NCI-H2107 (cell line): ENCODE measurements at places on chromosomes 3 and 15.

DNA sequence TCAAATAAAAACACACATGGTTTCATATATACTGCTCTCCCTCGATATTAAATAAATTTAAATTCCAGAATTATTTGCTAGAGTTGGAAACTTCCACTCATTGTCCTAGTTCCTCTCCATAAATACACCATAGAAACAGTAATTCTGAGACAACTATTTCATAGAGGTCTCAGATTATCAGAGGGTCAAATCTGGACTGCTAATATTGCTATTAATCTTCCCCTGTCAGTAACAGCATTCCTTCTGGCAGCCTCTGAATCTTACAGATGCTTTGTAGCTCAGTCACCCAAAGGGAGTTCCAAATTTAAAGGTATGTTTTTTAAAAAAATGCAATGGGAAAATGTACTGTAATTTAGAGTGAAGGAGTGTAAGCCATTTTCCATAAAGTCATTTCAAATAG lies 428.8 kb downstream of the PYDC2 start:
- no peak for DNase-seq

- no peak for DNase-seq
Measured at GRCh38 chr3:188901126-188901525, 270.6 kb upstream of the TPRG1 start.

- DNase-seq = no peak
Measured at GRCh38 chr3:105979961-105980360, 111.1 kb upstream of the CBLB start.

DNA sequence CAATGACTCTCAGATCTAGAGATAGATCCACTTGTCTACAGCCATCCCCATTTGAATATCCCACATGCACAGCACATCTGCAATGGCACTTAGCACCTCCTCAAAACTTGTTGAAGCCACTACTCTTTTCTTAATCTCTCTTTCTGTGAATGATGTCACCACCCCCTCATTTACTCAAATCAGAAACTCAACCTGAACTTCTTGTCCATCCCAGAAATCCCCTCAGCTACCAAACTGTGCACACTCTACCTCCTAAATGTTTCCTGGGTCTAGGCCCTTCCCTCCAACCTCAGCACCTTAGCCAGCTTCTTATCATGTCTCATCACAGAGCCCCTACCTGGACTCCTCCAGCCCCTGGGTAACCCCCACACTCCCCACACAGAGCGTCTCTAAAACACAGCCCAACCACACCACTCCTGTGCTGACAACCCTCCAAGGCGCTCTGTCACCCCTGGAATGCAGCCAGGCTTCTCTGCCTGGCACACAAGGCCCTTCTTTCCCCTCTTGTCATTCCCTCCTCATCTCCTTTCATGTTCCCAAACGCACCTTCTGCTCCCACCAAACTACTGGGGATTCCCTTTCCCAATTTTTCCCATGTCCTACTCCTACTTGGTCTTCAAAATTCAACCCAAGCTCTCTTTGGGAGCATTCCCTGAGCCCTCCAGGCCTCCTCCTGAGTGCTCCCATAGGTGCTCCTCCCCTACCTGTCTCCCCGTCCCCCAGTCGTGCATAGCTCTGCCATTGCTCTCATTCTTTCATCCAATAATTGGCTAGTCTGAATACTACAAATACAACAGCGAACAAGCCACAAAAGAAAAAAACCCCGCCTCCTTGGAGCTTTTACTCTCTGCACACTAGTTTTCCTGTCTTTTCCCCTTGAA lies 39.8 kb upstream of the ZBTB38 start:
- no peak for DNase-seq

DNA sequence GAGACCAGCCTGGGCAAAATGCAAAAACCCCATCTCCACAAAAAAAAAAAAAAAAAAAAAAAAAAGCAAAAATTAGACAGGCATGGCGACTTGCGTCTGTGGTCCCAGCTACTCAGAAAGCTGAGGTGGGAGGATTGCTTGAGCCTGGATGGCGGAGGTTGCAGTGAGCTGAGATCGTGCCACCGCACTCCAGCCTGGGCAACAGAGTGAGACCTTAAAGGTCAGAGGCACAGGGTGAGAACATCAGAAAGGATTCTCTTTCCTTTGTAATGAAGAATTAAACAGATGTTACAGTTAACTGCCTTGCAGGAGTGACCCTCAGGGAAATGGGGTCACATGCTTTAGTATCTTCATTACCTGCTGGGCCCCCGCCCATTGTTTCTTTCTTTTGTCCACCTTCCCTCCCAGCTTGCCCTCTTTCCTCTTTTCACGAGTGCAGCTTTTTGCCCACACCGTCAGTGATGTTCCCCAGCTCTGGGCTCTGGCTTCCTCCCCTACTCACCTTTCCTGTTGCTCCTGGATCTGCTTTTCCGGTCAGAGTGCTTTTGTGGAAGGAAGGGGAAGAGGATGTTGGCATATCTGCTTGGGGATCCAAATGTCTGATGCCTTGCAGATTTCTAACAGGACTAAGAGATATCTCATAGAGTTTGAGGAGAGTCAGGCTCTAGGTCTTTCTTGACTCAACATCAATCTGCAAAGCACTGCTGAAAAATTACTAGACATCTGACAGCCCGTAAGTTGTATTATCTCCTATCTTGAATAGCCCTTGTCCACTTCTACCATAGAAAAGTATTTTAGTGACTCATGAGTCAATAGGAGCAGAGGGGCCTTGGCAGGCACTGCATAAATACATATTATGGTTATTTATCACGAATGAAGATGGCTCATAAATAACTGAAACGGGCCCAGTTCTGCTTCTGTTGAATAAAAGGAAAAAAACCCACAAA lies 35.6 kb upstream of the NDUFB4 start:
- no peak for DNase-seq

DNA sequence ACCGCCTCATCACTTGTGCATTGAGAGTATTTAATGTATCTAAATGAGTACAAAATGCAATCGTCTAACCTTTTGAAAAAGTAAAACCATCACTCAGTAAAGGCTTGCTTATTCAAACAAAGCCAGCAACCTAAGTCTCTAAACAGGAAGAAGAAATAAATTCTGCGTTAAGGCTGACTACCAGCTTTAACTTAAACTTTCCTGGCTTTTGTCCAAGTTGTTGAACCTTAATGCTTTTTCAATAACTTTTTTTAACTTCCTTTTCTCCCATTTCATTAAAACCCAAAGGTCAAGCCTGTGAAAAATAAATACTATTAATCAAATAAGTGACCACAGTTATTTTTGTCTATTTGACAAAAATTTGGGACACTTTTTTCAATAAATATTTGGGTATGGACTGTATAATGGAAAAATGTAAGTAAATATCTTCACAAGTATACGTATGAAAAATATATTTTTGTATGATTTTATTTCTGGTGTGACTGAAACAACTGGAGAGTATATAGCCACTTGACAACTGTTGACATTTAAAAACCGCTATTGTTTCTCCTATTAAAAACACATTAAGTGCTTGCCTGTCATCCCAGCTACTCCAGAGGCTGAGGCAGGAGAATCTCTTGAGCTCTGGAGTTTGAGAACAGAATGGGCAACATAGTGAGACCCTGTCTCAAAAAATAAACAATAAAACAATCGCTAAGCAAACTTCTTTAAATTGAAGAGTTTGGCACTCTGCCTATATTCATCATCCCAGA lies 2.9 kb downstream of the KLHL24 start:
- DNase-seq = no peak

GRCh38 chr3:87801409-87801808 lies 257.4 kb downstream of the CGGBP1 start:
- no peak for DNase-seq

- no peak for DNase-seq
Measured at GRCh38 chr3:45599424-45599886, 4.9 kb downstream of the LIMD1 start.

- no peak for DNase-seq
Measured at GRCh38 chr15:68175526-68175925, 29.6 kb downstream of the CALML4 start.

GRCh38 chr3:19757773-19758172 lies 176.2 kb downstream of the EFHB start:
- no peak for DNase-seq

- DNase-seq = no peak
Measured at GRCh38 chr3:119330181-119330580, 36.0 kb downstream of the ARHGAP31 start.

DNA sequence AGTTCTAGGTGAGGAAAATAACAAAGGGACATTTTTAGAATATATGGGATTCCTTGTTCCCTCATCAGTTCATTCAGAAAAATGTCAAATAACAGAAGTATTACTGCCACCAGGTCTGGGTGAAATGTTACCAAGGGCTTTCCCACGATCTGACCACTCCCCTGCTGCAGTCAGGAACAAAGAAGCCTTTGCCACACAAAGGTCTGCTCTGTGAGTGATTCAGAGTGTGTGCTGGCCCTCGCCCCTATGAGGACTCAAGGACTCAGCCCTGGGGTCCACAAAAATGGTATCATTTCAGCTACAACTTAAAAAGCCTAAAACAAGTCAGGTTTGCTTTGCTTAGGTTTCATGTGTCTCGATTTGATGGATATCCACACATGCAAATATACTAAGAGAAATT lies 5.0 kb downstream of the MKRN3 start:
- no peak for DNase-seq

DNA sequence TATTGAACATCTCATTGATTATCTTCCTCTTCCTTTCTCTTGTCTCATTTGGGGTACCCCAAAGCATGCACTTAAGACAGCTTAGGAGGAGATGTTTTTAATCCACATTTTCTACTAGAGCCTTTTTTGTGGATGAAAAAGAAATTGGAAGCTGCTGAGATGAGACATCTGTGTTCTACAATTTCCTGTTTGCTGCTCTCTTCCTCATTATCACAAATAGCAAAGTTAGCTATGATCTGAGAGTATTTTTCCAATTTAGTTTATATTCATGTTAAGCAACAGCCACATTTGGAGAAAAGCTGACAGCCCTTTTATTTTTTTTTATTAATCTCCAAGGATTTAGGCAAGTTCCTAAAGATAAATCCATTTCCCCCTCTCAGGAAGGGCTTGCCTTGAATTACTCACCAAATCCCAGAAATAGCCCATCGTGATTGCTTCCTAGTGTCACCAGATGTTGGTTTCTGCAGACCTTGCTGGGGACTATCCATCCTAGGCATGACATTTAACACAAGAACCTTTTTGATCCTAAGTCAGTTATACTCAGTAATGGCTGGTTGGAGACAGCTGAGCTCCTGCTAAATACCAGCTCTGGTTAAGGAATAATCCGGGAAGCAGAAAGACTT lies 70.8 kb upstream of the FILIP1L start:
- DNase-seq = no peak

GRCh38 chr3:149145356-149145755 lies 15.9 kb downstream of the HPS3 start:
- DNase-seq = no peak

DNA sequence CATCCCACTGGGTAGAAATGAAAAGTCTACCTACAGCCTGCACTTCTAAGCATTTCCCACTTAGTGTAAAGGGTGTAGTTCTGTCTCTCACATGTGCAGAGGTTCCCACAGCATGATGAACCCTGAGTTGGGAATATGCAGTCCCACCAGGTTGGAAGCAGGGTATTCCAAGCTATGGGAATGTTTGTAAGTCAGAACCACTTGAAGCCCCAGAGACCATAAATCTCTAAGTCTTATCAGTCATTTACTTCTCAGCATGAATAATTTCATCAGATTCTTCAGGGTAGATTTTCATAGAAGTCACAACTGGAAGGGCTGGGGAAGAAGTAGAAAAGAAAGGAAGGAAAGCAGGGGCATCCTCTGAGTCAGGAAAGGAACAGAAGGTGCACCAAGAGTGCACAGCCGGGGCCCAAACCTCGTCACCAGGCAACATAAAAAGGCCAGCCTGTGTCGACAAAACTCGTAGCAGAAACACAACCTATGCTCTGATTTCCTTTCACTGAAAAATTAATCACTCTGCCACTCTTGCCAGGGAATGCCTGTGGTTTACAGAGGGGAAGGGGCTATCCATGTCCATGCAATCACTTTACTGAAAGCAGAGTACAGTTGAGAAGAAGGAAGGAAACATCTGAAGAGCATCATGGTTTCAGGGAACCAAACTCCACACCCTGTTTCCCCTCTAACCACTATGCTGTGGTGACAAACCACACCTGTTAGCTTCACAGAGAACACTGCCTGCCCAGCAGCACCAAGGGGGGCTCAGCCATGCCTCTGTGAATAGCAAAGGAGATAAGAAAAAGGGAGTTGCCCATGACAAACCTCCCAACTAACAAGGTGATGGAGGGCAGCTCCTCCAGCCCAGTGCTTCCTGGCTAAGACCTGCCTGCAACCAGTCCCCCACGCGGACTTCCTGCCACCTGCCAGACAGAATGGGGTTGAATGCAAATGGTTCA lies 40.5 kb downstream of the SH3BP5 start:
- DNase-seq = no peak

DNA sequence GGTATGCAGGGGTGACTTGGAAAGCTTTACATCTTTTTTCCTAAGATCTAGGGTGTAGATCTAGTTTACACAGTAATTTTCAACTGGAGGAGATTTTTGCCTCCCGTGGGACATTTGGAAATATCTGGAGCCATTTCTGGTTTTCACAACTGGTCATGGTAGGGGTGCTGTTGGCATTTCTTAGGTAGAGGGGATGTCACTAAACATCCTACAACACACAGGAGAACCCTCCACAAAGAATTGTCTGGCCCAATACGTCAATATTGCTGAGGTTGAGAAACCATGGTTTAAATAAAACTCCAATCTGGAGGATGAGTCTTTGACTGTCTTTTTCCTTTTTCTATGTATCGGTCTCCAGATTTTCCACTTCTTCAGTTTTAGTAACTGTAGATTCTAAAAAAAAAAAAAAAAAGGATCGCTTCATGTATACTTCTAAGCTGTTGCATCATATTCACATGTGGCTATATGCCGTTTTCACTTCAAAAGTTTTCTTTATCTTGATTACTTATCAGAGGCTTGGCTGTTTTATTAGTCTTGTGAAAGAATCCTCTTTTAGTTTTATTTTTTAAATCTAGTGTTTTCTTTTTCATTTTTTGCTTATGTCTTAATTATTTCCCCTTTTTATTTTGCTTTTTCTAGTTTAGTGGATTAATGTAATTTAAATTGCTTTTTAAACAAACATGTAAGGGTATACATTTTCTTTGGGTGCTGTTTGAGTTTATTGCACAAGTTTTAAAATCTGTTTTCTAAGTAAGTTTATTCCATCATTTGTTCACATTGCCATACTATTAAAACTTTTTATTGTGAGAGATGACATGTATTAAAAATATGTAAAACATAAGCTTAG lies 21.2 kb downstream of the UBE2Q2 start:
- no peak for DNase-seq

DNA sequence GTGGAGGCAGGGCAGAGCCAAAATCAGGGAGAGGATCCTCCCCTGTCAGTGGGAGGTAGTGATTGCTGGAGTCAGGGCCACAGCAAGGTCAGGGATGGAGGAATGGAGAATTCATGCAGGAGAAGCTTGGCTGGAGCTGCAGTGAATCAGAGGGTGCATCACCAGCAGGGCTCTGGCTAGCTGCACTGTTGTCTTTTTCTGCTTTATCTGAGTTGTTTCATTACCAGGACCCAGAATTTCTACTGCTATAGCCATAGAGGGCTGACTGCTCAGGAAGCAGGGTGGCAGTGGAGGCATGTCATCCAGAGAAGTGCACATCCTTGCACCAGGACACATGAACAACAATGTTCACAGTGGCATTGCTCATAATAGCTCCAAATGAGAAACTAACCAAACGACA lies 113.5 kb upstream of the GALNT15 start:
- no peak for DNase-seq
